ENCODE measurements at places on chromosomes 2 and 18. TPM values are rescaled to one million over a fixed set of nuclear protein-coding genes. Genes with fewer than 3 reads are reported as not detected.

DNA sequence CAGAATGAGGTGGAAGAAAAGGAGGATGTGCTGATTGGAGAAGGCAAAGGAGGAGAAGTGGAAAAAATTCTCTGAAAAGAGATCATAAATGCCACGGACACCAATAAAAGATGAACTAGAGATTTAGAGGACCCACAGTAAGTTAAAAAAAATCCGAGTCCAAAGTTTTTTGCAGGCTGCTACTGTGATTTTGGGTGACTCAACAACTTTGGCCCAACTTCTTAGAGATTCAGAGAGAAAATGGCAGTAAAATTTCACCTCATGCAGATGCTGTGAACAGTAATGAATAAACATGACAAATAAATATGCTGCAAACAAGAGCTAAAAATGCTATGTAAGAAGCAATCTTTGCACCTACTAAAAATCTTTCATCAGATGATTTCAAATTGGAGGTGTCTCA lies 176.9 kb upstream of the SESTD1 start:
- H3K27me3 ChIP-seq = peaks cover 29% of the 10 kb centered on the region
- no peak overlapping the region for H3K4me3 ChIP-seq
- no peaks in the 10 kb centered on the region for H3K4me1 ChIP-seq
- H3K36me3 ChIP-seq = no peaks in the 10 kb centered on the region
- DNase-seq = no peak

- H3K36me3 ChIP-seq = no peaks in the 10 kb centered on the region
- no peak overlapping the region for H3K27ac ChIP-seq
- H3K4me1 ChIP-seq = no peaks in the 10 kb centered on the region
- DNase-seq = no peak
- H3K4me3 ChIP-seq = no peak overlapping the region
These were observed 677 bp upstream of the MC2R start for GRCh38 chr18:13915995-13916431.

- no peak overlapping the region for H3K4me3 ChIP-seq
- no peak for DNase-seq
- no peaks in the 10 kb centered on the region for H3K36me3 ChIP-seq
- H3K27ac ChIP-seq = no peak overlapping the region
- H3K27me3 ChIP-seq = peaks cover 32% of the 10 kb centered on the region
- H3K4me1 ChIP-seq = peaks cover 5% of the 10 kb centered on the region
These were observed 58.2 kb downstream of the BCL2L11 start for GRCh38 chr2:111178730-111179405.

- H3K27me3 ChIP-seq = no peaks in the 10 kb centered on the region
- no peak overlapping the region for H3K4me3 ChIP-seq
- peaks cover 12% of the 10 kb centered on the region for H3K4me1 ChIP-seq
- DNase-seq = no peak
- H3K27ac ChIP-seq = no peak overlapping the region
These were observed 15.9 kb upstream of the ARMC9 start for GRCh38 chr2:231182513-231182899.

Gene MGAT4A
- 108 TPM for total RNA-seq

Gene LIMS2
- total RNA-seq = 10.3 TPM

GRCh38 chr2:18987592-18988073 lies 370.8 kb downstream of the OSR1 start:
- no peaks in the 10 kb centered on the region for H3K36me3 ChIP-seq
- H3K27ac ChIP-seq = no peak overlapping the region
- no peaks in the 10 kb centered on the region for H3K27me3 ChIP-seq
- no peak for DNase-seq
- no peak overlapping the region for H3K4me3 ChIP-seq

GRCh38 chr18:48866028-48866733 lies 84.6 kb downstream of the SMAD7 start:
- H3K4me3 ChIP-seq = no peak overlapping the region
- peaks cover 1% of the 10 kb centered on the region for H3K36me3 ChIP-seq
- H3K27ac ChIP-seq = no peak overlapping the region
- no peak for DNase-seq
- no peaks in the 10 kb centered on the region for H3K27me3 ChIP-seq

DNA sequence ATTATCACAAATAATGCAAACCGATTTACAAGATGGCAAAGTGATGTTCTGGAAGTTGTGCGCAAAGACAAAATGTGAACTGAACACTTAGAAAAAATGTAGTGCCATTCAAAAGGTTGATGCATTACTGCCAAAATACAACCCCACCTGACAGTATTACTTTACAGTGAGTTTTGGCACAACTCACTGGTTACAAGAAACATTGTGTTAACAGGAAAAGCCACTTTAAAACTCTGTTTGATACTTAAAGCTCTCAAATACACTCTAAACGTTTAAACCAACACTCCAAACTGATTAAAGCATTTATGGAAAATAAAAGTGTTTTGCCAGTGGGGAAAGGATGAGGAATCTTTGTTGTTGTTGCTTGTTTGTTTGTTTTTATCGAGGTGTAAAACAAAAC lies 173.4 kb upstream of the SATB2 start:
- no peak for DNase-seq
- H3K36me3 ChIP-seq = no peaks in the 10 kb centered on the region
- no peaks in the 10 kb centered on the region for H3K4me1 ChIP-seq

GRCh38 chr2:220521551-220521950 lies 894.1 kb downstream of the SLC4A3 start:
- H3K4me3 ChIP-seq = no peak overlapping the region
- H3K27ac ChIP-seq = no peak overlapping the region
- H3K36me3 ChIP-seq = no peaks in the 10 kb centered on the region
- DNase-seq = no peak
- no peaks in the 10 kb centered on the region for H3K4me1 ChIP-seq
- no peaks in the 10 kb centered on the region for H3K27me3 ChIP-seq

DNA sequence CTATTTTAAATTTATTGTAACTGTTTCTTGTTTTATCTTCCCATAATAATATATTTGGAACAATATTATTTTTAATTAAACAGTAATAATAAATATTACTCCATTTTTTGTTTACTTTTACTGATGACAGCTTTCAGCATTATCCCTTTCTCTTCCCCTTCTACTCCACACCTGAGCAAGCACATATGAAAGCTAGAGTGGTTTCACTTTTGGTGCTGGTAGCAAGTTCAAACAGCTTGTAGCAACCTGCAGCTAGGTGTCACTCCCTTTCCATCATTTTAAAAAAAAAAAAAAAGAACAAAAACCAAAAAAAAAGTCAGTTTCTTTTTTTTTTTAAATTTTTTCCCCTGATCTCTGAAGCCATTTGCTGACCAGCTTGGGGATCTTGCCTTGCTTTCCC lies 801.8 kb downstream of the CCDC85A start:
- H3K36me3 ChIP-seq = no peaks in the 10 kb centered on the region
- no peaks in the 10 kb centered on the region for H3K4me1 ChIP-seq
- H3K4me3 ChIP-seq = no peak overlapping the region
- no peak overlapping the region for H3K27ac ChIP-seq
- H3K27me3 ChIP-seq = no peaks in the 10 kb centered on the region
- no peak for DNase-seq

Gene LBH
- total RNA-seq = 133 TPM

Gene TRABD2A
- total RNA-seq = 39.4 TPM

DNA sequence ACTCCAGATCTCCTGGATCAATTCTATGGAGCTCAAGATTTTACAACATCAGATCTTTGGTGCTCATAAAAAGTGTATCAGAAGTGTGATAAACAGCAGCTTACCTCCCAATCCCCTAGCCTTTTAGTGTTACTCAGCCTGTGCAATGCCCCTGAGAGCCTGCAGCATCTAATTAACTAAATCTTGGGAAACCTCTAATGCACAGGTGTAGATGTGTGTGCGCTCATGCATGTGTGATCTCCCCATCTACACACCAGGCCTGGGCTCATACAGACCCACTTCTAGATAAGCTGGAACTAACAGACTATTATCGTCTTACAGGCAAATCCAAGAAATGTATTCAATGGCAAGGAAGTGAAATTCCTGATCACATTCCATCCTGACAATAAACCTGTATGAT lies 7.5 kb downstream of the SUCLG1 start:
- H3K4me3 ChIP-seq = no peak overlapping the region
- DNase-seq = no peak
- H3K27me3 ChIP-seq = no peaks in the 10 kb centered on the region

Gene SPATA3
- 1.9 TPM for total RNA-seq

- H3K4me1 ChIP-seq = no peaks in the 10 kb centered on the region
- no peaks in the 10 kb centered on the region for H3K36me3 ChIP-seq
- no peak for DNase-seq
These were observed 13.1 kb downstream of the DSG2 start for GRCh38 chr18:31511098-31511497.

Gene PCARE
- total RNA-seq = not detected

DNA sequence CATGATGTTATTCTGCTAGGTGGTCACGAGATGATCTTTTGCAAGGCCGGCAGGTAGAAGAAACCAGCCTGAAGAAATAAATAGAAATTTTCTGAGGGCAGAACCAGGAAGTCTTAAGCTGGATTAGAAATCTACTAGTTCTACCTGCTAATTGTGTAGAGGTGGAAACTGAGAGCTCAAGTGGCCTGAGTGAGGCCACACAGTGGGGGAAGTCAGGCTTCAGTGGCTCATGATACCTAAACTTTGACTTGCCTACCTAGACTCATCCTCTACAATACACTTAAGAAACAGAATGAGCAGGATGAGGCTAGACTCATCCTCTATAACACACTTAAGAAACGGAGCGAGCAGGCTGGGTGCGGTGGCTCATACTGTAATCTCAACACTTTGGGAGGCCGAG lies 134.9 kb upstream of the NDUFV2 start:
- H3K27ac ChIP-seq = no peak overlapping the region
- DNase-seq = no peak
- no peak overlapping the region for H3K4me3 ChIP-seq
- no peaks in the 10 kb centered on the region for H3K27me3 ChIP-seq
- H3K36me3 ChIP-seq = no peaks in the 10 kb centered on the region

- H3K27ac ChIP-seq = no peak overlapping the region
- H3K4me1 ChIP-seq = no peaks in the 10 kb centered on the region
- DNase-seq = no peak
- no peak overlapping the region for H3K4me3 ChIP-seq
- no peaks in the 10 kb centered on the region for H3K36me3 ChIP-seq
These were observed 79.9 kb downstream of the ANTXR1 start for GRCh38 chr2:69092857-69093256.

GRCh38 chr2:112588611-112589045 lies 4.2 kb downstream of the CHCHD5 start:
- no peaks in the 10 kb centered on the region for H3K27me3 ChIP-seq
- peaks cover 20% of the 10 kb centered on the region for H3K36me3 ChIP-seq
- H3K4me1 ChIP-seq = peaks cover 27% of the 10 kb centered on the region
- no peak for DNase-seq

GRCh38 chr2:149986861-149987260 lies 399.3 kb upstream of the MMADHC start:
- no peak overlapping the region for H3K27ac ChIP-seq
- no peaks in the 10 kb centered on the region for H3K4me1 ChIP-seq
- H3K4me3 ChIP-seq = no peak overlapping the region
- DNase-seq = no peak
- H3K27me3 ChIP-seq = no peaks in the 10 kb centered on the region
- no peaks in the 10 kb centered on the region for H3K36me3 ChIP-seq

DNA sequence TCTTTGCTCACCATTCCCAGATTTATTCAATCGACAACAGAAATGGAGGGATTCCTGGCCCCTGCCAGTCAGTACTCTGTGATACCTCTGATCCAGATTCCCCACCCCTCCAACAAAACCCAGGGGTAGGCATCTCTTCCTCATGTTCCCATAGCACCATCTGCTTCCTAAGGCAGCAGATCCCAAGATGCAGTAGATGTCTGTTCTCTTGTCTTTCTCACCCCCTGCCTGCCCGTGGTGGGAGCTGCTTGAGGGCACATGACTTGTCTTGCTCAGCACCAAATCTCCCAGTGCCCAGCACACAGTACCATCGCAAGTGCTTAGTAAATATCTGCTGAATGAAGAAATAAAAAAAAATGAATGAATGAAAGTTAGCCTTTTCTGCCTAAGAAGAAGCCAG lies 98.2 kb downstream of the ZBTB7C start:
- no peak overlapping the region for H3K4me3 ChIP-seq
- DNase-seq = no peak
- H3K27me3 ChIP-seq = peaks cover 5% of the 10 kb centered on the region

GRCh38 chr2:117938611-117939010 lies 75.3 kb downstream of the CCDC93 start:
- H3K27me3 ChIP-seq = no peaks in the 10 kb centered on the region
- H3K27ac ChIP-seq = no peak overlapping the region
- no peak for DNase-seq
- H3K4me1 ChIP-seq = no peaks in the 10 kb centered on the region
- H3K36me3 ChIP-seq = peaks cover 17% of the 10 kb centered on the region

DNA sequence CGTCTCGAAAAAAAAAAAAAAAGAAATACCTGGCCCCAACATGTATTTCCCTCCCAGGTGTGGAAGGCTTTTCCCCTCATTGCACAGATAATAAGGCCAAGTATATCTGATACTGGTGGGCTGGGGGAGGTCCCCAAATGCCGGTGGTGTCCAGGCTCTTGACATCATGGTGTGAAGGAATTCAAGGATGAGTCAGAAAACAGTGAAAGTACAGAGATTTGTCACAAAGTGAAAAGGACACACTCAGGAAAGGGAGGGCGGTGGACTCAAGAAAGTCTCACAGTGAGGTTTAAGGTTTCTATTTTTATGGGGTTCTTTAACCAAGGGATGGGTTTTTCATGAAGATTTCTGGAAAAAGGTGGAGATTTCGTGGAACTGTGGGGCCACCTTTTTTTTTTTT lies 37.8 kb upstream of the FZD5 start:
- no peak for DNase-seq
- no peak overlapping the region for H3K4me3 ChIP-seq
- H3K27ac ChIP-seq = no peak overlapping the region
- H3K4me1 ChIP-seq = peaks cover 4% of the 10 kb centered on the region

Gene GALNT3
- total RNA-seq = 13.1 TPM

DNA sequence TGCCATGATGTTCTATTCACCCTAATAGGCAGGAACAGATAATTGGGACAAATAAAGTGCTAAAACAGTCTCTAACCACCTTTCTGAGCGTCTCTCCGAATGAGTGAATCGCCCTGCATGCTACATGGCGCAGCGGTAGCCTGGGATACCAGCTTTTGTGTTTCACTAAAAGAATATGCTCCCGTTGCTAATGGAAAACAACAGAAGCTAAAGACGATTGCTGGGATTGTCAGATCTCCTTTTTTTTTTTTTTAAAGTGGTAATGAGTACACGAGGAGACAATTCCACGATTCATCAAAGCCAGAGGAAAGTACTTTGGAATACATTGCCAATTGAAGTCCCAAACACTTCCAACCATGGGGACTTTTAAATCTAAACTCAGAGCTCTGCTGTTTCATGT lies 1815.3 kb upstream of the CELF4 start:
- no peak for DNase-seq
- no peak overlapping the region for H3K27ac ChIP-seq
- H3K27me3 ChIP-seq = no peaks in the 10 kb centered on the region
- no peaks in the 10 kb centered on the region for H3K36me3 ChIP-seq
- H3K4me1 ChIP-seq = no peaks in the 10 kb centered on the region
- no peak overlapping the region for H3K4me3 ChIP-seq

GRCh38 chr2:23782646-23783045 lies 144.3 kb downstream of the ATAD2B start:
- no peaks in the 10 kb centered on the region for H3K27me3 ChIP-seq
- DNase-seq = no peak
- H3K4me1 ChIP-seq = peaks cover 5% of the 10 kb centered on the region
- no peak overlapping the region for H3K4me3 ChIP-seq

GRCh38 chr2:98348066-98348561 lies 1.9 kb downstream of the CNGA3 start:
- H3K27me3 ChIP-seq = peaks cover 68% of the 10 kb centered on the region
- no peak overlapping the region for H3K4me3 ChIP-seq
- peaks cover 7% of the 10 kb centered on the region for H3K4me1 ChIP-seq
- H3K36me3 ChIP-seq = no peaks in the 10 kb centered on the region
- DNase-seq = no peak

Measured in activated T-cell treated with anti-CD3 and anti-CD28 coated beads, Interleukin-2, amount 50 U/mL, for 72 hours (primary cell).